Activated naive CD4-positive, alpha-beta T cell (primary cell): ENCODE measurements at places on chromosomes 7 and 10.
A peak's percentile ranks its signal among the peaks of the same experiment; 100 is the strongest.

- DNase-seq: no peak
These were observed 4.3 kb downstream of the SVIL start for GRCh38 chr10:29630205-29631048.

DNA sequence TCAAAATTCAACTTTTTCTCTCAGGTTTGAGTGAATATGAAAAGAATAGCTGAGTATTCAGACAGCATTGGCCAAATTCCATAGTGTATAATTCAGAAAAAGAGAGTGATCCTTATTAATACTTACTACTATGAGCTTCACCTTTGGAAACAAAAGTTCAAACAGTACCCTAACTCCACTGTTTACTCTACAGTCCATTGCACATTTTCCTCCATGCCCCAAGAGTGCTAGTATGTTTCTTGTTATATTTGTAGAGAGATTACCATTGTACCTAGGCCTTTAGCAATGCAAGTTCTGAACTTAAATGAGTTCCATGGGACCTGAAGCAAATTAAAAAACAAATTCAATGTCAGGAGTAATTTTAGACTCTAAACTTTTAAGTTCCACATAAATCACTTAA lies 48.1 kb downstream of the MAGI2 start:
- no peak for DNase-seq

- DNase-seq: no peak
These were observed 5.7 kb downstream of the ATG9B start for GRCh38 chr7:151018421-151019129.

DNA sequence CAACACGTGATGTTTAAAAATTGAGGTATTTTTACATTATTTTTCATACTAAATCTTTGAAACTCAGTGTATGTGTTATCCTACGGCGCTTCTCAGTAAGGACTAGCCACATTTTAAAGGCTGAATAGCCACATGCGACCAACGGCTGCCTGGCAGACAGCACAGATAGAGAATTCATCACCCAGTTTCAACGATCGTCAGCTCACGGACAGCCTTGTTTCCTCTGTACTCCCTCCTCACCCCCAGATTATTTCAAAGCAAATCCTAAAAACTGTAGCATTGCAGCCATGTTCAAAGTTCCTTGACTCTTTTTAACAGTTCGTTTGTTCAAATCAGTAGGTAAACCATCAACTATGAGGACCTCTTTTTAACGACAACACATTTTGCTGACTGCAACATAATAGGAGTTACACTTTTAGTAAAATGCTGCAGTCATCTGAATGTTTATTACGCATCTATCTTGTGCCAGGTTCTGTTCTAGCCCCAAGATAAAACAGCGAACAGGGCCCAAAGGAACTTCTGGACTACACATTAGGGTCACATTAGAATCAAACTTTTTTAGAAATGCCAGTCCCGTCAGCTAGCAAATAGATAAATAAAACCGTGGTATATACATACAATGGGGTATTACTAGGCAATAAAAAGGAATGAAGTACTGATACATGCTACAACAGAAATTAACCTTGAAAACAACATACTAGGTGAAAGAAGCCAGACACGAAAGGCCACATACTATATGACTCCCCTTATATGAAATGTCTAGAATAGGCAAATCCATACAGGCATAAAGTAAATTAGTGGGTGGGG lies 5.7 kb downstream of the OSBPL3 start:
- DNase-seq: no peak

DNA sequence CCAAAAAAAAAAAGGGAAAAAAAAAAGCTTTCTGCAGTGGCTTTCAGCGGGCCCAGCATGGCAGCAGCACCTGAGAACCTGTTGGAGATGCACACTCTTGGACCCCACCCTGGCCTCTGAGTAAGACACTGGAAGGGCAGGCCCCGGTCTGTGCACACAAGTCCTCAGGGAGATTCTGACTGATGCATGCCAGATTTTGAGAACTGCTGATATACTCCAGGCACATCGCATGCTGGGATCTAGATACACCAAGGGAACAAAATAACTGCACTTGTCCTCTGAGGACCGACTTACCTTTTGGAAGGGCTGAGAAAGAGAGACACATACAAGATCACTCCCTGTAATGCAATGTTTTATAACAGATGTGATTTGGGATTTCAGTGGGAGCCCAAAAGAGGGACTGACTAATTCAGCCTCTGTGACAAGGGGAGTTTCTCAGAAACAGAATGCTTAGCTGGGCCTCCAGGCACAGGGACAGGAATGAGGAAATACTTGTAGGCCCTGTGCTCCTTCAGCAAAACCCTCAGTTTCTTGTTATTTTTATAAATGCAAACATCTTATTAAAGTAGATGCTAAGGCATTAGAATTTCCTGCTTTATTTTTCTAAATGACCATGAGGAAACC lies 8.2 kb downstream of the EGFR start:
- DNase-seq: no peak

- no peak for DNase-seq
These were observed 13.4 kb downstream of the LRRC17 start for GRCh38 chr7:102925976-102926782.

GRCh38 chr10:28479927-28480627 lies 52.8 kb upstream of the WAC start:
- DNase-seq: no peak

- no peak for DNase-seq
These were observed 10.7 kb upstream of the CASD1 start for GRCh38 chr7:94498918-94499317.

GRCh38 chr10:87504307-87504639 lies 420 bp upstream of the MINPP1 start:
- no peak for DNase-seq

GRCh38 chr10:77987671-77988255 lies 41.6 kb downstream of the POLR3A start:
- DNase-seq: no peak

- DNase-seq: no peak
These were observed 66.2 kb upstream of the PCBD1 start for GRCh38 chr10:70954381-70955176.

GRCh38 chr10:43998021-43998809 lies 349.5 kb upstream of the ZNF32 start:
- DNase-seq: no peak

DNA sequence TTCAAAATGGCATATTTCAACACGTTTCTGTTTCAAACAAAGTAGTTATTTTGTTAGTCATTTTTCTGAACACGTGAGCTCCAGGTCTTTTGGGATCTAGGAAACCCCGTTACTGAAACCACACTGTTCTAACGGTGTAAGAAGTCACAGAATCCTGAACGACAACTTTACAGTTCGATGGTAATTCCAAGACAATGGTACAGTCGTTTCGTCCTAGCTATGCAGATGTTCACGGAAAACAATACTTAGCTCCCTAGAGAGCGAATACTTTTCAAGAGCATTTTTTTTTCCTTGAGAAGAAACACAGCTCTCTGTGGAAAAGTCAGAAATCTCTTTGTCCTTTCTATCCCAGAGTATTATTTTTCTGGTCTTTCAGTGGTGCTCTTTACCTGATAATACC lies 254.1 kb downstream of the ADARB2 start:
- DNase-seq: no peak

DNA sequence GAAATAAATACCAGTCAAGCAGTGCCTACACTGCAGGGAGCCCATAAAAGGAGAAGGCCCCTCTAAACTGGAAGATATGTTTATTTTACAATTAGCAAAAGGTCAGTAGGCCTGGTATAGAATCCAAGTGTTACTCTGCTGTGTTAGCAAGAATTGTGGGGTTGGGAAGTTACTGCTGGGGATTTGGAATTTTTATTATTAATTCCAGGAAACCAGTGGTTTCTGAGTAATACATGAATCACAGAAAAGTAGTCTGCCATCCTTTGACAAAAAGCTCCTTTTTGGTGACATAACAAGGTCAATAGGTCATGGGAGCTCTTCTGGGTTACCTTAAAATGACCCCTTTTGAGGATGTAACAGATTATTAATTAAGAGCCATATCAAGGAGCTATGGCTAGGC lies 67.4 kb downstream of the ZNF92 start:
- DNase-seq: no peak

- DNase-seq: peak; percentile 50
These were observed 10.4 kb upstream of the CLCN1 start for GRCh38 chr7:143305423-143306070.

- no peak for DNase-seq
These were observed 65.3 kb downstream of the OR13A1 start for GRCh38 chr10:45249978-45250693.

- DNase-seq: no peak
These were observed 578.7 kb downstream of the GLRX3 start for GRCh38 chr10:130714742-130715467.

- peak; percentile 30 for DNase-seq
These were observed 84.8 kb upstream of the COL13A1 start for GRCh38 chr10:69716711-69717560.

DNA sequence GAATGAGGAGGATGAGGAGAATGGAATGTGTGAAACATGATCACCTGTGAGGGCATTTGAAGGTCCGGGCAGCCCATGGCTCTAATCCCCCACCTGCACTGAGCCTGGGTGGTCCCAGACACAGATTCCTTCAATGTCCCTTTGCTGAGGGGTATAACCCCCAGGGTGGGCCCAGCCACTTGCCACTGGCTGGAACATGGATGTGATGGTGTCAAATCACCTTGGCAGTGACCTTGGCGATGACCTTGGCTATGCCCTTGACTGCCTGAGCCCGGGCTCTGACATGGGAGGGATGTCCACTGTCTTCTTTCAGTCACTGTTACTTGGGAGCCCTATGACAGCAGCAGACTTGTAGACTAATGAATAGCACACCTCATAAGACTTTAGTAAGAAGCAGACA lies 44.0 kb downstream of the PRKCQ start:
- DNase-seq: no peak
